Esophagus squamous epithelium (tissue), 5 donors: ENCODE measurements at places on chromosomes 5 and 9.

DNA sequence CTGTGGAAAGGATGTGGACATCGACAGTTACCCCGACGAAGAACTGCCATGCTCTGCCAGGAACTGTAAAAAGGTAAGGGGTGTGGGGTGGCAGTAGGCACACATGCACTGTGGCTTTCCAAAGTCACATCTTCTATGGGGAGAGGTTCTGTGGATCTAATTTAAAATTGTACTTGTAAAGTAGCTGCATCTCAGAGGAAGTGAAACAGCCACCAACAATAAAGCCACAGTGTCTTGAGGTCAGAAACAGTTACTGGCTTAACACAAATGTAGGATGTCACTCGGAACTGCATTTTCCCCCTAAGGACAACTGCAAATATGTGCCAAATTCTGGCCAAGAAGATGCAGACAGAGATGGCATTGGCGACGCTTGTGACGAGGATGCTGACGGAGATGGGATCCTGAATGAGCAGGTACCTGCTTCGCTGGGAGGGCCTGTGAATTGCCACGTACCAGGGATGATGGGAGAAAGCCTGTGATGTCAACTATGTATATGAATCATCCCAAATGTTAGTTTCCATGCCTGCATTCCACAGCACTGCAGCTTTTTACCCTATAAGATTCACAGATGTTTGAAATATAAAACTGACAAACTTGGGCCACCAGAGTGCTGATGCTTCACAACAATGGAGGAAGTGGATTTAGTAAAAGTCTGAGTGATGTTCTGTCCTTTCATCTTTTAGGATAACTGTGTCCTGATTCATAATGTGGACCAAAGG, 35.3 kb downstream of the THBS4 start:
- no peak for DNase-seq

- no peak for DNase-seq
Observed at GRCh38 chr9:90974016-90974415, 172.4 kb downstream of the SYK start.

DNA sequence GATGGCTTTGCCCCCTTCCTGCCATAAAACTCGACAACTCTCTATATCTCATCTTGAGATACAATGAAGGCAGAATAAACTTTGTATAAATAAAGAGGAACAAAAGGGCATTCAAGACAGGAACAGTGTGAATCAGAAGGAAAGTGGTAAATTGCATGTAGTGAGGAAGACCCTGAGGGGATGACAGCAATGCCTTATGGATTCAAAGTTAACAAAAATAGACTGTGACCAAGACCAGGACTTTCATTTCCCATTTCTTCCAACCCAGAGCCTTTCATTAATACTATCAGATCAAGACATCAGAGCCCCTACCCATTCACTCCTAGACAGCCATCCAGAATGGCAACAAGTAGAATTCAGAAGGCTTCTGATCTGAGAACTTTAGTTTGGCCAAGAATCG, 46.4 kb upstream of the ZNF462 start:
- DNase-seq, result no peak

- DNase-seq, result no peak
Observed at GRCh38 chr9:137462986-137463930, 4.1 kb upstream of the NSMF start.

DNA sequence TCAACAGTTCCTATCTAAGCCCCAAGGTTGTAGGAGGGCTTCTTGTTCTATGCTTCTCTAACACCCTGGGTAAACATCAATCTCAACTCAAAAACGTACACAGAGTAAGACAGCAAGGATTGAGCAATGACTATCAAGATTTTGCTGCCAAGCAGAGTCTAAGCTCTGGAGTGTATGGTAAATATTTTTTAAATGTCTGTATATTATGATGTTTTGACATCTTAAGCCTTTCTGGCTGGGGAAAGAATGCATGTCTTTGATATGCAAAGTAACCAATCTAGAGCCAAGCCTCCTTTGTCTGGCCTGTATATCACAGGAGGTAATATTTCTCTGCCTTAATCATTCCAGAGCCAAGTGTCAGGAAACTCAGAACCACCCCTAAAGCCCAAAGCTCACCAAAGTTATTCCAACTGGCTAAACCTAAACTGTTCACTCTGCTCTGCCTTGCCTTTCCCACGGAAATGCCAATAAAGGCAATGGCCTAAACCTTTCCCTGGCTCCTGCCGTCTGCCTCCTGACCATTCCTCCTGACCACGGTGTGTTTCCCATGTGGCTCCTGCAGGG, 45.2 kb downstream of the YIPF5 start:
- DNase-seq, result no peak

GRCh38 chr9:136403915-136404800, 4.2 kb upstream of the SNAPC4 start:
- DNase-seq, result no peak

GRCh38 chr9:13278023-13278367, 1.5 kb downstream of the MPDZ start:
- DNase-seq, result no peak

DNA sequence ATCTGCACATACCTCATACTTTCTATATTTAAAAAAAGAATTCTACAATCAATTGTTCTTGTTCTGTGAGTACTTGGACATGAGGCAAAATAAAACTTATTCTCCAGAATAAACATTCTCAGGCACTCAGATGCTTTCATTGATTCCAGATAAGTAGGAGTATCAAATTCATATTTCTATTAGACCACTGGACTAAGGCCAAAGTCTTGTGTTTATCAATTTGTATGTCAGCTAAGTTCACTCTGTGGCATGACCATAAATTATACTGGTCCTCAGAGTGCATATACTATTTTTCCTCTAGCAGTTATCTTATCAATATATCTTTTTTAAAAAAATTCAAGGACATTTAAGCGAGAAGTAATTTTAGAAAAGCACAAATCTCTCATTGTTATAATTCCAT, 28.2 kb downstream of the CDH10 start:
- no peak for DNase-seq

DNA sequence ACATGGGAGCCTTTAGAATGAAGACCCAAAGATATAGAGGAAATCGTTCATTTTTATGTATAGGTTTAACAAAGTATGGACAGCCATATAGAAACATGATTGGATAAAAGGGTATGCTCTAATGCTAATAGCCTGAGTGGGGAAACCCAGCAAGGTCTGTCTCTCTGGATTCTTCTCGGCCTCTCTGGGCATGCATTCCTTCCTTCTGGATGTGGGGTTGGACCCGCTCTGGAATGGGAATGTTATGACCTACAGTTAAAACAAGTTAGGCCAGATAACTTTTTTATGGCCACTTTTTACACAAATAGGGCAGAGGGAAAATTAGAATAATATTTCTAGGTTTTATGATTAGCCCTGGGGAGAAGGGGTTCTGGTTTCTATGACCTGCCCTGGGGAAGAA, 103.2 kb downstream of the ARSB start:
- no peak for DNase-seq

DNA sequence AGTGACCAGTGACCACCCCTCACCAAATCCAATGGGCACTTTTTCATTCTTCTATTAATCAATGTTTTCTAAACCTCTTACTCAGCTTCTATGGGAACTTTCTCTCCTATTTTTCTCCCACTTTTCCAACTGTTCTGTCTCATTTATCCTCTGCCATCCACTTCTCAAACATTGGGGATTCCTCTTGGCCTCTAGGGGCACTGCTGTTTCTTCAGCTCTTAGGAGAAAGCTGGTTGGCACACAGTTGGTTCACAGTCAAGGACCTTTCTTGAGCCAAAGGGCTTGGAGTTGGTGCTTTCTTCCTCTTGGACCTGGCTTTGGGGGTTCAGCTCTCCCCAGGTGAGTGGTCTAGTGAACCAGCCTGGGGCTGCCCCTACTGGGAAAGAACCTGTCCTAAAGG, 112.2 kb upstream of the LHFPL2 start:
- no peak for DNase-seq

GRCh38 chr5:160064417-160064810, 54.8 kb downstream of the PWWP2A start:
- no peak for DNase-seq
